ENCODE measurements at places on chromosomes 11 and 22.

- peak; percentile 28 for DNase-seq
Measured at GRCh38 chr11:11464555-11464954, 111.5 kb upstream of the CSNK2A3 start.

DNA sequence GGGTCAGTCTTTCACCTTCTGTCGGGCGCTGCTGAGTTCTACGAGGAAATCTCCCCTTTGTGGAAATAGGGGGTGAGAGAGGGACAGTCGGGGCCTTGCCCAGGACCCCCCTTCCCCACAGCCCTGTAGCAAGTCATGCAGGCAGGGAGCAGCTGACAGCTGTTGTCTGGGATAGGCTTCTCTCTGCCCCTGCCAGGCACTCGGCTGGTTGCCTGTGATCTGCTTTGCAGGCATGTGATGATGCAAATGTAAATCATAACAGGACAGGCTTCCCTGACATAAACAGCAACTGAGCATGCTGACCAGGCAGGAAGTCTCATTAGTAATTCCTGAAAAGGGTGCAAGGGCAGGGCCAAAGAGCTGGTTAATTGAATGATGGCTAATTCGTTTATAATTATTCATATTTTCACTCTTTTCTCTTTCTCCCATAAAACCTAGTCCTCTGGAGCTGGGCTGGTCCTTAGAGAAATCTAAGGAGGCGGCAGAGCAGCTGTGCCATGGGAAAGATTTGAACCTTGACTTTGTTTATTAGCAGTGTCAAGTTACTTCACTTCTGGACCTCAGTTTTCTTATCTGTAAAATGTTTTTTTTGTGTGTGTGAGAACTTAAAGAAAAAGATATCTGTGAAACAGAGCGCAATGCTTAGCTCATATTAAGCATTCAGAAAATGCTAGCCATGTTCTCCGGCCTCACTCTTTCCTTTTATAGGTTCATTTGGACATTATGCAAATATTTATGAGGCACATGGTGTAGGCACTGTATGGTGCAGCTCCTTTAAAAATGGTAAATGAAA lies 129.7 kb downstream of the LDLRAD3 start:
- peak; percentile 97 for DNase-seq

DNA sequence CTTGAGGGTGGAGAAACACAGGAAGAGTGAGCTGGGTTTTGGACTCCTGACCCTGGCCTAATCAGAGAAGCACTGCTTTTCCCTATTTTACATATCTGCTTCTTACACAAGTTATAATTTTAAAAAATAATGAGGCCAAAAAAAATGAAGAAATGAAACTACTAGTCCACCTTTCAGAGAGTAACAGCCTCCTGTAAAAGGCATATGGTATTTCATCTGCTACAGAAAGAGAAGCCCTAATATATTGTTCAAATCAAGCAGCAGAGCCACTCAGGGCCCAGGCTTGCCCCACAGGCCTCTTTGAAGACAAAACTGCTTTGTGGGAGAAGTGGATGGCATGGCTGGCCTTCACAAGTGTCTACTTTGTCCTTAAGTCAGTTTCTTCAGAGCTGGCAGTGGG lies 10.0 kb downstream of the DIXDC1 start:
- no peak for DNase-seq

GRCh38 chr11:123510579-123510905 lies 80.5 kb downstream of the GRAMD1B start:
- DNase-seq: no peak

DNA sequence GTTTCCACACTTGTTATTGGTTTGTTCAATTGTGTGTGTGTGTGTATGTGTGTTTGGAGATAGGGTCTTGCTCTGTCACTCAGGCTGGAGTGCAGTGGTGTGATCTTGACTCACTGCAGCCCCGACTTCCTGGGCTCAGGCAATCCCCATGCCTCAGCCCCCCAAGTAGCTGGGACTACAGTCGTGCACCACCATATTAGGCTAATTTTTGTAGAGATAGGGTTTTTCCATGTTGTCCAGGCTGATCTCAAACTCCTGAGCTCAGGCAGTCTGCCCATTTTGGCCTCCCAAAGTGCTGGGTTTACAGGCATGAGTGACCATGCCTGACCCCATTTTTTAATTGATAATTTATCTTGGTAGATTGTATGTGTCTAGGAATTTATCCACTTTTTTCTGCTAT lies 263.7 kb downstream of the DYNC2H1 start:
- no peak for DNase-seq

GRCh38 chr11:67592880-67593564 lies 9.4 kb downstream of the GSTP1 start:
- DNase-seq: no peak

DNA sequence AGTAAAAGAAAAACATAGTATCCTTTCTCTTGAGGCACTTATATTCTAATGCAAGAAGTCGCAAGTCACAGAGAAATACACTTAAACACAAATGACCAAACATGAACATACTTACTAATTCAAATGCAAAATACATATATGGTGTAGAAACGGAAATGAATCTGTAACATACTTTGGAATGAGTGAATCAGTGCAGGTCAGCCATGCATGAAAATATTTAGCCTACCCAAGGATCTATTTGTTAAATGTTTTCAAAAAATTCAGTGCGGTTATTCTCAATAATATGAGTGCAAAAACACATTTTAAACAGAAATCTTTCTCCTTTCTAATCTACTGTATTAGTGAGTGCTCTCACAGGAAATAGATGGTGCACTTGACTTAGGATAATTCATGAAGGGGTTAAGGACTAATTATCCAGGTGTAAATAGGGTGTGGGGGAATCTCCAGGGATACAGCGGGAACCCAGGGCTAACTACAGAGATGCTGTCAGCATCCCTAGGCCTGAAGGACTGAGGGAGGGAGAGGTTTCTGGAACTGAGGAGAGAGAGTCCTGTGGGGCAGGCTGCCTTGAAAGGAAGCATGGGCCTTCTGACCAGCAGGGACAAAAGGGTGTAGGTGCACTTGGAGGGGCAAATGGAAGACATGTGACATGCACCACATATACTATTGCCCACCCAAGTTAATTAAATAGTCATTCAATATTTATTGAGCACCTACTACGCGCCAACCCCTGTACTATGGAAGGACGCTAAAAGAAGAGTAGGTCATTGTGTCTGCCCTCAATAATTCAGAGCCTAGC lies 139.2 kb downstream of the MAML2 start:
- no peak for DNase-seq

DNA sequence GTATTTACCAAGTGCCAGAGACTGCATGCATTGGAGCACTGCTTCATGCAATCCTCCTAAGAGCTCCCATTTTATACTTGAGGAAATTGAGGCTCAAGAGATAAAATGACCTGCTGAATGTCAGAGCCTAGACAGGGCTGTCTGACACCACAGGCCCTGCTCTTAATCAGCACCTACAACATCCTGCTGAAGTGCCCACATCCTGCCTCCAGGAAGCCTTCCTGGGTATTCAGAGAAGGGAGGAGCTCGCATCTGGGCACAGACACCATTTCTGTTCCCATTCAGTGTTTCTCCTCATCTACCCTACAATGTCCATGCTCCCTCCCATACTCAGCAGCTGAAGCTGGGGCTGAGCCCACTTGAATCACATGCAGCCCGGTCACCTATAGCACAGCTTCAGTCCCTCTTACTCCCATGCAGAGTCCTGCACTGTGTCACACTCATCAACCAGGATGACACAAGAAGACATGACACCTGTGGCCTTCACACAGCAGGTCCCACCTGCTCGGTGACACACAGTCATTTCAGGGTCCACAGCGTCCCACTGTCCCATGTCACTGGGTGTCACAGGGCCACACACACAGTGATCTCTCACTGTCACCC lies 53.1 kb downstream of the PDE2A start:
- DNase-seq: no peak

DNA sequence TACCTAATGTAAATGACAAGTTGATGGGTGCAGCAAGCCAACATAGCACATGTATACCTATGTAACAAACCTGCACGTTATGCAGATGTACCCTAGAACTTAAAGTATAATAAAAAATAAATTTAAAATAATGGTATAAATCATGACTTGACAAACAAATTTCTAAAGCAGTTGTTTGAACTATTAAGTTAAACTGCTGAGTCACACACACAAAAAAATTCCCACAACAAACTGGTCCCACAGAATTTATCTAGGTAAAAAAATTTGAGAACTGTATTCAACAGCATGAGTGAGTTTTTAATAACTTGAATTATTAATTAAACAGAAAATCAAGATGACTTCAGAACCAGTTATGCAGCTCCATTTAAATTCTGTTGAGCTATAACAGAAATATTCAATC lies 186.0 kb upstream of the SOX6 start:
- no peak for DNase-seq

- DNase-seq: peak; percentile 42
Measured at GRCh38 chr11:93740031-93740729, 1.1 kb downstream of the TAF1D start.

DNA sequence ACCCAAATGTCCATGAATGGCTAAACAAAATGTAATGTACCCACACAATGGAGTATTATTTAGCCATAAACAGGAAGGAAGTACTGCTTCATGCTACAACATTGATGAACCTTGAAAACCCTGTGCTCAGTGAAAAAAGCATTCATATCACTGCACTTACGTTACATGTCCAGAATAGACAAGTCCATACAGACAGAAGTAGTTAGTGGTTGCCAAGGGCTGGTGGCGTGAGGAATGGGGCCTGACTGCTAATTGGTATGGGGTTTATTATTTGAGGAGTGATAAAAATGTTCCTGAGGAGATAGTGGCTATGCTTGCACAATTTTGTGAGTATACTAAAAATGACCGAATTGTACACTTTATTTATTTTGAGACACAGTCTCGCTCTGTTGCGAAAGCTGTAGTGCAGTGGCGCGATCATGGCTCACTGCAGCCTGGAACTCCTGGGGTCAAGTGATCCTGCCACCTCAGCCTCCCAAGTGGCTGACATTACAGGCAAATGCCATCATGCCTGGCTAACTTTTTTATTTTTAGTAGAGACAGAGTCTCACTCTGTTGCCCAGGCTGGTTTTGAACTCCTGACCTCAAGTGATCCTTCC lies 7.7 kb upstream of the SYVN1 start:
- no peak for DNase-seq

GRCh38 chr11:31499576-31500178 lies 9.7 kb downstream of the IMMP1L start:
- DNase-seq: peak; percentile 30

- no peak for DNase-seq
Measured at GRCh38 chr11:111870522-111870885, 877 bp downstream of the ALG9 start.

DNA sequence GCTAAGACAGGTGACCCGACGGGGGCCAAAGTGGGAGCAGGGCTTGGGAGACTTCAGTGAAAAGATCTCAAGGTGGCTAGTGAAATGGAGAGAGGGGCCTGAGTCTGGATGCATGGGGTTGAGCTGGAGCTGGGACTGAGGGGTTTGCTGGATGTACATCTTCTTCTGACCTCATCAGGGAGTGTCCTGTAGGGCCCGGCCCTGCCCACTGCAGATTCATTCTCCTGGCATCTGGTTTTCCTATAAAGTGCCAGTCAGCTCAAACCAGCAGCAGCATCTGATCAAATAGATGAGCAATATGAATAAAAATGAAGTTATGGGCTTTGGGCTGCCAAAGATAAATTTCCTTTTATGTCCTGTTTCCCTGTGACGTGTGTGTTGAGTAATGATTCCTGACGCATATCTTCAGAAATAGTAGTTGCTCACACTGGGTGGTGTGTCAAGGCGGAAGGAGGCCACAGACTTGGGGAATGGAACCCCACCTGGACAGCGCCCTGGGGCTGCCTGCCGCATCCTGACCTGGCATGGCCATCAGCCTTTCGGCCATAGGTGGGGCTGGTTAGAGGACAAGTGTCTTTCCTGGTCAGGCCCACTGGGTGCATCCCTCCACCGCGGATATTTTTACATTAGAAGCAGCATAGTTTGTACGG lies 135.4 kb downstream of the OSBP2 start:
- peak; percentile 97 for DNase-seq

GRCh38 chr11:44766972-44767278 lies 40.2 kb downstream of the TSPAN18 start:
- peak; percentile 18 for DNase-seq

DNA sequence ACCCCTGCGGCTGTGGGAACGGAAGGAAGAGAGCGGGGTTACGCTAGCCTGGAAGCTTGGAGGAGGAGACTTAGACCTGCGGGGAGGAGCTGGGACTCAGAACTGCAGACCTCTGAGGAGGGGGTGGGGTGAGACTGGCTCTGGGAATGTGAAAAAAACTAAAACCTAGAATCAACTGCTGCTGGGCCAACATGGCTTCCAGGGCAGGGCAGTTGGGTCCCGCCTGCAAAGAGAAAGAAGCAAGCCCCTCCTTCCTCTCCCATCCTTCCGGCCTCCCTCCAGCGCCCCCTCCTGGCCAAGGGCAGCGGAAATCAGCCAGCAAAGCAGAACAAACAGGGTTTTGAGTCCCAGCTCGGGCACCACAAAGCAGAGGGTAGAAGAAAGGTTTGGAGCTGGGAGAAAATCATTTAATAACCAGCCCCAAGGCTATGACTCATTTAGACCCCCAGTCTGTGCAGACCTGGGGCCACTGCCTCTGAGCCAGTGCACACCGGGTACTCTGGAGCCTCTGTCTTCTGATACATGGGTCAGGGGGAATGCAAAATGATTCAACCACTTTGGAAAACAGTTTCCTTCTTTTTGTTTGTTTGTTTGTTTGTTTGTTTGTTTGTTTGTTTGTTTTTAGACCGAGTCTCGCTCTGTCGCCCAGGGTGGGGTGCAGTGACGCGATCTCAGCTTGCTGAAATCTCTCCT lies 7.3 kb upstream of the NCF4 start:
- DNase-seq: peak; percentile 36

GRCh38 chr11:69640995-69641581 lies at the start of gene CCND1:
Gene CCND1 (plus strand): TSS chr11:69641156. CDS start chr11:69641314, 158 bp downstream.
- DNase-seq: peak; percentile 95

DNA sequence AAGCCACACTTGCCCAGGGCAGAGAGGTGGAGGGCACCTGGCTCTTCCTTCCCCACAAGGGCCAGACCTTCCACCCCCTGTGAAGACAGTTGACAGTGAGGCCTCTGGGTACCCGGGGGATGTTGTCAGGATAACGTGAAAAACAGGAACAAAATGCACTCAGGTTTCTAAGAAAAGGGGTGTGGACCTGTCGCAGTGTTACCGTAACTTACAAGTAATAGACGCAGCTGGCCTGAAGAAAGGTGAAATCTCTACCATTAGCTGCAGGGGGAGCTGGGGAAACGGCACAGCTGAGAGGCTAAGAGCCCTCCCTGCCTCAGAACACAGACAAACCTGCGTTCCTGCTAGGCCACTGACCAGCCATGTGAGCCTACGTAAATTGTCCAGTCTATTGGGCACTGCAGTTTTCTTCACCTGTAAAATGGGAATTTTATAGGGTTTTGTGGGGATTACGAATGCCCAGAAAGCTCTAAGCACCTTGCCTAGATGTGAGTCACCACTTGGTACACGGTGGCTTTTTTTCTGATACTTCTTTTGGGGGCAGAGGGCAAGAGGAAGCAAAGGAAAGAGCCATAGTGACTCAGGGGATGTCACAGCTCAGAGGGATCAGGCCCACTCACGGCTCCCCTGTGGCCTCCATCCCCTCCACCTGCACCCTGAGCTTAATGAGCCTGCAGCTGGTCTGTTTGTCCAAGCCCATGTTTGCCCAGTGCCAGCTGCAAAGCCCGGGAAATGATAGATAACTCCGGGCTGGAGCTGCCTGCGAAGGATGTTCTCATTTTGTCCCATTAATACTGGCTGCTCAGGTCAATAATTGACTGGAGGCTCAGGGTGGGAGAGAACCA lies 18.4 kb upstream of the CABP7 start:
- DNase-seq: peak; percentile 24

- DNase-seq: no peak
Measured at GRCh38 chr22:24025475-24025874, 14.4 kb downstream of the CABIN1 start.
